Ecto neural progenitor cell (in vitro differentiated cells): ENCODE measurements at places on chromosomes 1 and 21.

DNA sequence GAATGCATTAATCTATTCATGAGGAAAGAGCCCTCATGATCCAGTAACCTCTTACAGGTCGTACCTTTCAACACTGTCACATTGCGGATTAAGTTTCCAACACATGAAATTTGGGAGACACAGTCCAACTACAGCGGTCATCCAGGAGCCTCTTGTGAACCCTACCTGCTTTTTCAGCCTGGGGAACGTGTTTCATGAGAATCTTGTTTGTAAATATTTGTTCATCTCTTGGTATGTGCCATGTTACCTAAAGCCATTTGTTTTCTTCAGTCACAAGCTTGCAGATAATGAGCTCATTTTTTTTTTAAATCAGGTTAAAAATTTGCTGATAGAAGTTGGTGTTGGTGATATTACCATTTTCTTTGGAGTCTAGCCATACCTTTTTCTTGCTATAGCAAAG is 37.2 kb upstream of the PDC start:
- no peak for DNase-seq

DNA sequence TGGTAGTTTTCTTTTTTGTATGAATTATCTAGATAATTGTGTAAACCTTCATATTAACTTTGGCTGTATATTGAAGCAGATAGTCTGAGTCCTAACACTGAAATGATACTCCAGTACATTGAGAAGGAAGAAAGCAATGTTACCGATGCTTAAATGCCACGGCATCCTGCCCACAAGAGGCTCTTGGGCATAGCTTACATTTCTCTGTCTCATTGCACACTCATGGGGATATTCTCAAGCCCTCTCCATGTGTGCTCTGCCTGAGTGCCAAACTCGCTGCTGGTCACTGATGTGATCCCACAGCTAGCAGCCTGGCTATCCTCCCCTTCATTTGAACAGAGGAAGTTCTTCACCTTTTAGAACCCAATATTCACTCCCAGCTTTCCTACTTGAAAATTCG is 179.4 kb downstream of the TGFB2 start:
- DNase-seq, result no peak

DNA sequence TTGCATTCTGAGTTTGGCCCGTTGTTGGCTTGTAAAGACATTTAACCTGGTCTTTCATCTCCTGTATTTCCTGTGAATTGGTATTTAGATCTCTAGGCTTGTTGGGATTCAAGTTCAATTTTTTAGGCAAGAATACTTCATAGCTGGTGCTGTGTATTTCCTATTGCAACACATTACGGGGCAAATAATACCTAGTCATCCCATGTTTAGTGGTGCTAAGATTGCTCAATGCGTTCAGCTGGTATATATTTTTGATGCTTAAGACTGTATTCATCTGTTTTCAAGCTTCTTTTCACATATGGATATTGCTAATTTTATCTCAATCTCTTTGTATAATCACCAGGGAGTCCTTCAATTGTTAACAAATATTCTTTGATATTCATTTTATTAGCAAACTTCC is 87.5 kb upstream of the ZBTB18 start:
- no peak for DNase-seq

- DNase-seq, result peak; percentile 81
Measured at GRCh38 chr1:227318853-227319607, 738 bp upstream of the CDC42BPA start.

- DNase-seq, result no peak
Measured at GRCh38 chr1:244011786-244012185, 39.3 kb upstream of the ZBTB18 start.

DNA sequence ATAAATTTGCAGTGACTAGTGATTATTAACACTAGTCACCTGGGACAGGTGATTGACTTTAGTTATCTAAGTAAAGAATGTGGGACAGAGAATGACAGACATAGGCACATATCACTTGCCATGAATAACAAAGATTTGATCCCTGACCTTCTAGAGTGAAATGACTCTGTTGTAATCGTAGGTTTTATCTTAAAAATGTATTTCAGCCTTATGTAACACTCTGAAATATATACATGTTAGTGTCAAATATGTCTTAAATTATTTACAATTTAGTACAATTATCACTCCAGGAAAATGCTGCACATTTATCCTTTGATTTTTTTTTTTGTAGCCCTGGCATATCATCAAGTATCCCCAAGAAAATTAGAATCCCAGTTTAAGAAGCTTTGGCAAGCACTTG is 186.4 kb upstream of the PTGFR start:
- DNase-seq, result no peak

GRCh38 chr1:7644086-7644485 is 127.0 kb upstream of the VAMP3 start:
- no peak for DNase-seq

GRCh38 chr1:232655028-232655745 is 25.3 kb upstream of the SIPA1L2 start:
- DNase-seq, result no peak

- no peak for DNase-seq
Measured at GRCh38 chr1:18340158-18340764, 140.5 kb upstream of the KLHDC7A start.

DNA sequence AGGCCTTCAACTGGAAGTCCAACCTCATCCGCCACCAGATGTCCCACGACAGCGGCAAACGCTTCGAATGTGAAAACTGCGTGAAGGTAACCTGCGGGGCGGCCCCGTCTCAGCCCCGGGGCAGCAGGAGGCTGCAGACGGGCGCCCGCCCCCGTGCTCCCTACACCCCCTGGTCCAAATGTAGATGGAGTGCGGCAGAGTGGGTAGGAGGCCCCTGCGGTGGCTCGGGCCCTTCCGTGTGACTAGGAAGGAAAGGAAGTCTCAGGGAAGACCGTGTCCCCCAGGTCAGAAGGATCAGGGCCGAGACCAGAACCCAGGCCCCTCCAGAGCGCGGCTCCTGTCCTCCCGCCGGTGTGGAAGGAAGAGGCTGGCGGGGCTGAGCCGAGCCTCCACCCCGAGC is 49.7 kb upstream of the ARHGEF16 start:
- no peak for DNase-seq

- DNase-seq, result no peak
Measured at GRCh38 chr1:85343612-85344255, 67.3 kb upstream of the BCL10 start.

GRCh38 chr1:117244971-117245370 is 34.2 kb upstream of the VTCN1 start:
- no peak for DNase-seq

DNA sequence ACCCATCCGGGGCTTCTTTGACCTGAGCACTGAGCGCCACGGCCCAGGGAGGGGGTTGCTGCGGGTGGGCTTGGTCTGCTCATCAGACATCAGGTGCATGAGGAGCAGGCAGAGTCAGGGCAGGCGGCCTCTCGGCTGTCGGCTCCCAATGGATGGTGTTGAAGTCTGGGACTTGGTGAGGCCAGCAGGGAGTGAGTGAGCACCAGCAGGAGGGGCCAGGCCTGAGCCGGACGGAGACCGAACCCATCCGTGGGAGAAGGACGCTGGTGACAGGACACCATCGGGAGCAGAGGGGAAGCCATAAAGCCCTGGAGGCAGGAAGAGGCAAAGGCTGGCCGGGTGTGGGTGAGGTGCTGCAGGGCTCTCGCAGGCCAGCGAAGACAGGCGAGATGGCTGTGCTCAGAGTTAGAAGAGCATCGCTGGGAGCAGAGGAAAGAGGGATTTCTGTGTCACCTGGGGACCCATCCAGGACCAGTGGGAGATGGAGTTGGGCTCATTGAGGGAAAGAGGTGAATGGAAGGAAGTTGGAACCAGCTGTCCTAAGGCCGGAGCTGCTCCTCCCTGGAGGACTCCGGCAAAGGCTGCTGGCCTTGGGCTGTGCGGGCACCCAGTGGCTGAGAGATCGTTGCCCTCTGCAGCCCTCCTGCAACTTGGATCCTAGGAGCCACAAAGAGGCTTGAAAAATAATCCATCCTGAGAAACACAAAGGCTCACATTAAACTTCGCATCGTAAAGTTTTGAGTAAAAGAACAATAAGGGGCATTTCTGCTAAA is 49.9 kb downstream of the PDE9A start:
- DNase-seq, result no peak

DNA sequence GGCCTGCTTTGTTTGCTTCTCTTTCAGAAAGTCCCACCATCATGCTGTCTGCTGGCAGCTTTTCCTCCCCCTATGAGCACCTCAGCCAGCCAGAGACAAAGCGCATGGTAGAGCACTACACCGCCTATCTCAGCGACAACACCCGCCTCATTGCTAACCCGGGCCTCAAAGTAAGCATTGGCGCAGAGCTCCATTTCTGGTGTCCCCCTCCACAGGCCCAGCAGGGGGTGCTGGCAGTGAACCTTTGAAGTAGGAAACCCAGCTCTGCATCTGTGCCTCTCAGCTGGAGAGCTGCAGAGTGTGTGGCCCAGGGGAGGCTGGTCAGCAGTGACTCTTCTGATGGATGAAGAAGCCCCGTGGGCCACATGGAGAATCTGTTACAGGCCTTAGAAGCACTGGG is 81.2 kb upstream of the RAVER2 start:
- DNase-seq, result peak; percentile 50

DNA sequence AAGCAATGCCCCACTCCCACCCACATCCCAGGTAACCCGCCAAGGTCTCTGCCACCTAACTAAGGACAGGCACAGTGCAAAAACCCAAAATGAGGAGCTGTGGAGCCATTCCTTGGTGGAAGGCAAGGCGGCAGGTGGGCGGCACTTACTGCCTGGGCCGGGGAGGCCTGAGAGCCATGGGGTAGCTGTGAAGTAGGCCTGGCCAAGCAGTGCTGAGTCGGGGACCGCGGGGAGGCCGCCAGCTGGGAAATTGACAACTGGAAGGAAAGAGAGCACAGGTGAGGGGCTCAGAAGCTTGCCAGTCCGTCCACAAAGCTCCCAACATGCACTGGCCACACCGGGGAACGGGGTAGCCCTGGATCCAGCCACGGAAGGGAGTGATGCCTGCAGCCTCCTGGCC is 85.3 kb downstream of the NPHP4 start:
- DNase-seq, result peak; percentile 27

DNA sequence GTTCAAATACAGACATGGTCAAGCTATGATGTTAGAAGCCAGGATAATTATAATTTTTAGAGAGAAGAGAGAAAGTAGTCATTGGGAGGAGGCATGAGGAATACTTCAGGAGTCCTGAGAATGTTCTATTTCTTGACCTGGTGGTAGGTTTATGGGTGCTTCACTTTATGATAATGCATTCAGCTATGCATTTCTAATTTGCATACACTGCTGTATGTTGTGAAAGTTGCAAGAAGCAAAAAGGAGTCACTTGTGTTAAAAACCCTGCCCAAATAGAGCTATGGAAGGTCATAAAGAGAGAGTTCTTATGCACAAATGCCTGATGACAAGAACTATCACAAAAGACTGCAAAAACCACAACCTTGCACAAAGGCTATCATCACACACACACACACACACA is 45.3 kb downstream of the APCS start:
- no peak for DNase-seq

DNA sequence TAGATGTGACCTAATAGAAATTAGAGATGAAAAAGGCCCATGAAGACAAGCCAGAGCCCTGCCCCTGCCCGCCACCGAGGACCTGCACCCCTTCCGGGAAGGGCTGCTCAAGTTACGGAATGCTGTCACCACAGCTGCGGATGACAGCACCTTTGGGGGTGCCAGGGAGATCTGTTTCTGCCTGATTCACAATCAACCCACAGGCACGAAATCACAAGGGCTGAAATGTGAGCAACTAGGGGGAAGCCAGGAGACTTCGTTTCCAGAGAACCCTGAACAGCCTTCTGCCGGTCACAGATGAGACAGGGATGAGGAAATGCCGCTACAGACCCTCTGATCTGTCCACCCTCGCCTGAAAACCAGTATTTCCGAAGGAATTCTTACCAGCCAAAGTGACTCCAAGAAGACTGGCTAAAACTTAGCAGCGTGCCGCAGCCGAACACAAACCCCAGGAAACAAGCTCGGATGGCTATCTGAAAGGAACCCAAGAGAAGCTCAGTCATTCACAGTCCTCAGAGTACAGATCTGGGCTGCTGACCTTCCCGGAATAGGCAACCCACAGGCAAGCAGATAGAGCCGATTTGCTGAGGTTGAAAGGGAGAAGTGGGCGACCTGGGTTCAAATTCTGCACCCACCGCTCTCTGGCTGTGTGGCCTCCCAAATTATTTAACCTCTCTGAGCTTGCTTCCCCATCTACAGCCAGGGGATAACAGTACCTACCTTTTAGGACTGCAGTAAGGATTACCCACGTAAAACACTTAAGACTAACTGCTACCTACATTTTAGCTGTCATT is 1.1 kb downstream of the ICMT start:
- no peak for DNase-seq

GRCh38 chr21:44914176-44914874 is 6.4 kb downstream of the ITGB2 start:
- DNase-seq, result no peak

DNA sequence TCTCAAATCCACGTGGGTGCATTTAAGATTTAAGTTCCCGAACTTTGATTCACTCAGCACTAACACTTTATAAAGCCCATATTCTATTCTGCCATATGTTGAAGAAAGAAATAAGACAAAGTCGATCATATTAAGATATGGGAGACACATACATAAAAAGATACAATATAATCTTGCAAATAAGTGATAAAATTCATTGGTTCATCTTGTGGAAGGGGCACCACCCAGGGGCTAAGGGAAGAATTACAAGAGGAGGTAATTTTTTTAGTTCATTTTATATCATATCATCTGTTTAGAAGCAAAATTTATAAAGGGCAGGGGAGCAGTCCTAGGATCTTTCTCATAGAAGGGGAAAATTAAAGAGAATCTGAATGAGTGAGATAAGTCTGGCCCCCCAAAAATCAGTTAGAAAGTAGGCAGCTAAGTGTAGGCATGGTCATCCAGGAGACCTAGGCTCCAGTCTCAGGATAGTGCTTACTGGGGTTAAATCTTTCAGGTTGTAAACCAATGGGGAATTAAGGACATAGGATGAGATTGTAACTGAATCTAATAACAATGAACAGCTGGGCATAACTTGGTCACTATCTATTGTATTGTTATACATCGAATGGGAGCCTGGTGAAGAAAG is 124.2 kb upstream of the L1TD1 start:
- DNase-seq, result no peak

DNA sequence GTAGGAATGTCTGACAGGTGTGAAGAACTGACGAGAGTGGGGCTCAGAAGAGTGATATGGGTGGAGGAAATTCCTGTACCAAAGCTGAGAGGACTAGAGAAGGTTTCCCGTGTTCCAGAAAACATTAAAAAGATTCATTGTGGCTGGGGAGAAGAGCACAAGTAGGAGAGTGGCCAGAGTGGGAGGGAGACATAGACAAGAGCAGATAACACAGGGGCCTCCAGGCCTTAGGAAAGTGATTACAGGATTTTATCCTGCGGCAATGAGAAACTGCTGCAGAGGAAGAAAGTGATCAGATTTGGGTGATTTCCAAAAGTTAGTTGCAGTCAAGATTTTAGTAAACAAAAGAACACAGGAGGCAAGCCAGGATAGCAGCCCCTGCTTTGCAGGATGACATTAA is 7.9 kb downstream of the C8B start:
- DNase-seq, result no peak
